Bronchial smooth muscle cell (primary cell): ENCODE measurements at places on chromosomes 7 and 10. TPM values are rescaled to one million over a fixed set of nuclear protein-coding genes. Genes with fewer than 3 reads are reported as not detected.

Gene AKR1C4
- total RNA-seq: not detected in 2 replicates

Gene TMEM130
- 0.69 and 1.3 TPM in 2 replicates for total RNA-seq

Gene RPEL1
- under 0.01 TPM in 1 of 2 replicates, not detected in the other for total RNA-seq

Gene TSPAN12
- 2.0 and 3.9 TPM in 2 replicates for total RNA-seq

Gene ZNF277
- total RNA-seq: 66.4 and 67.8 TPM in 2 replicates

Gene C10orf105
- under 0.01 and 0.09 TPM in 2 replicates for total RNA-seq

Gene DOCK1
- 97.9 and 121 TPM in 2 replicates for total RNA-seq

Gene COL26A1
- not detected in 2 replicates for total RNA-seq

Gene LOXL4
- 9.9 and 13.3 TPM in 2 replicates for total RNA-seq

Gene INPP5A
- 30.4 and 47.4 TPM in 2 replicates for total RNA-seq

Gene CDC14C
- under 0.01 and 0.09 TPM in 2 replicates for total RNA-seq
